NCI-H2107 (cell line): ENCODE measurements at places on chromosomes 7 and 10.

GRCh38 chr7:155743177-155743576, 69.1 kb downstream of the SHH start:
- no peak for DNase-seq

DNA sequence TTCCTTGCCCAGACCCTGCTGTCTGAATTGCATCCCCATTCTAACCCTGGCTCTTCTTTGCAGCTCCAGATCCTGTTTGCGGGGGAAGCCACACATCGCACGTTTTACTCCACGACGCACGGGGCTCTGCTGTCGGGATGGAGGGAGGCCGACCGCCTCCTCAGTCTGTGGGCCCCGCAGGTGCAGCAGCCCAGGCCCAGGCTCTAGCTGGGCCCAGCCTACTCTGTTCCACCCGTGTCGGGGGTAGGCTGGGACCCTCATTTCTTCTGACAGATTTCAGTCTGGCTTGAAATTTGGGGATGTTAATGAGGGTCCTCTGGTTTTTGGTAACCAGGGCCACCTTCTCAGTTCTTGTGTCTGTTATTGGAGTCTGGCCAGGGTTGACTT, 2.7 kb upstream of the MTG1 start:
- DNase-seq = no peak

- DNase-seq = no peak
Observed at GRCh38 chr10:22433875-22434274, 88.6 kb downstream of the SPAG6 start.

DNA sequence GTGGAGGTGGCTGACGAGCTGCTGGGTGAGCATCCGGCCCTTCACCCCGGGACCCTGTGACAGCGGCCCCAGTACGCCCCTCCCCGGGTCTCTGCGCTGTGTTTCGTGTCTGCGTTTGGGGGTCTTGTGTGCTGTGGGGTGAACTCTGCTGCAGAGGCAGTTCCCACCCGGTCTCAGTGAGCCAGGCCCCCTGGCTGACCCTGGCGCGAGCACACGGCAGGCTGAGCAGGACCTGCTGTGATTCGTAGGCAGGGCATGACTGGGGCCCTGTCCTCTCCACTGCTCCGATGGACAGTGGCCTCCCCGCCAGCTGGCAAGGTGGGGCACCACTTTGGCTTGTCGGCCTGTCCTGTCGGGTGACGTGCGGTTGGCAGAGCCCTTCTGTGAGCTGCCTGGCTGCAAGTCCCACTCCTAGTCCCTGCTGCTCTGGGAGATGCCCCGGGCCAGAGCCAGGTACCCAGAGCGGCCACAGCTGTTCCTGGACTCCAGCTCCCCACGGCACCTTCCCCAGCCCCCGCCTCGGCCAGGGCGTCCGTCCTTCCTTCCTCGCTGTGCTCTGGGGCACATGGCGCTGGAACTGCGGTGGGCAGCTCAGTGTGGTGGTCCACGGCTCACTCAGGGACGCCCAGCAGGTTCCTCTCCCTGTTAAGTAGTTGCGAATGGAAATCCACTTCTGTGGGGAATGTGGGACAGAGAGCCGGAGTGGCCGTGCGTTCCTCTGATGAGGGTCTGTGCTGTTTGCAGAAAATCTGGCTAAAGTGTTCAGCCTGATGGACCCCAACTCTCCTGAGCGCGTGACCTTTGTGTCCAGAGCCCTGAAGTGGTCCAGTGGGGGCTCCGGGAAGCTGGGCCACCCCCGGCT, 10.5 kb downstream of the GET4 start:
- DNase-seq = no peak

- no peak for DNase-seq
Observed at GRCh38 chr10:26755443-26755903, 58.0 kb downstream of the PDSS1 start.

DNA sequence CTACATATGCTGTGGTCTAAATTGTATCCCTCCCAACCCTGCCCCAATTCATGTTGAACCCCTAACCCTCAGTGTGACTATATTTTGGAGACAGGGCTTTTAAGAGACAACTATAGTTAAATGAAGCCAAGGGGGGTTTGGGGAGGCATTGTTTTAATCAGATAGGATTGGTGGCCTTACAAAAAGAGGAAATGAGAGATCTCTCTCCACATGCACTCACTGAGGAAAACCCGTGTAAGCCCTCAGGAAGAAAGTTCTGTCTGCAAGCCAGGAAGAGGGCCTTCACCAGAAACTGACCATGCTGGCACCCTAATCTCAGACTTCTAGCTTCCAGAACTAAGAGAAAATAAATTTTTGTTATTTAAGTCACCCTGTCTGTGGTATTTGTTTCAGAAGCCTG, 276.7 kb downstream of the KIF20B start:
- DNase-seq = no peak

GRCh38 chr10:118610577-118610976, 15.1 kb upstream of the PRLHR start:
- DNase-seq = no peak

DNA sequence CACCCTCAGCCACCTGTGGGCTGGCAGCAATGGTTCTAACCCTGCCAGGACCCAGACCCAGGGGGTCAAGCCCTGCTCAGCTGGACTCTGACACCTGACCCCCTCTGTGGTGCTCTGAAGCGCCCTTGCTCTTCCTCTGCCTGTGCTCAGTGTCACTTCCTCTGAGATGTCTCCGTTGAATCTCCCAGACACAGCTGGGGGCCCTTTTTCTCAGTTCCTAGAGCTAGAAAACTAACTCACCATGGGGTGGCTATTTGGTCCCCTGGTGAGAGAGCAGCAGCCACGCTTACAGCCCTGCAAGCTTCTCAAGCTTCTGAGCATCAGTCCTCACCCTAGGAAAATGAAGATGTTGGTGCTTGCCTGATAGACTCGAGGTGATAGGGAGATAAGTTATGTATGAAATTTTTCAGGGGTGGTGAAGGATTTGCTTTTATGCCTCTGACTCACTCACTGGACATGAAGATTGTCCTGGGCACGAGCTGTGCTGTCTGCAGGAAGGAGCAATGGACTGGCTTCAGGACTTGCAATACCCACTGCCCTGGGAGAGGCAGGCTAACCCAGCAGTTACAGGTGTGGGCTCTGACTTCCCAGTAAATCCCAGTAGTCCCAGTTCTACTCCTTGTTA, 29.6 kb downstream of the COL13A1 start:
- DNase-seq = no peak

DNA sequence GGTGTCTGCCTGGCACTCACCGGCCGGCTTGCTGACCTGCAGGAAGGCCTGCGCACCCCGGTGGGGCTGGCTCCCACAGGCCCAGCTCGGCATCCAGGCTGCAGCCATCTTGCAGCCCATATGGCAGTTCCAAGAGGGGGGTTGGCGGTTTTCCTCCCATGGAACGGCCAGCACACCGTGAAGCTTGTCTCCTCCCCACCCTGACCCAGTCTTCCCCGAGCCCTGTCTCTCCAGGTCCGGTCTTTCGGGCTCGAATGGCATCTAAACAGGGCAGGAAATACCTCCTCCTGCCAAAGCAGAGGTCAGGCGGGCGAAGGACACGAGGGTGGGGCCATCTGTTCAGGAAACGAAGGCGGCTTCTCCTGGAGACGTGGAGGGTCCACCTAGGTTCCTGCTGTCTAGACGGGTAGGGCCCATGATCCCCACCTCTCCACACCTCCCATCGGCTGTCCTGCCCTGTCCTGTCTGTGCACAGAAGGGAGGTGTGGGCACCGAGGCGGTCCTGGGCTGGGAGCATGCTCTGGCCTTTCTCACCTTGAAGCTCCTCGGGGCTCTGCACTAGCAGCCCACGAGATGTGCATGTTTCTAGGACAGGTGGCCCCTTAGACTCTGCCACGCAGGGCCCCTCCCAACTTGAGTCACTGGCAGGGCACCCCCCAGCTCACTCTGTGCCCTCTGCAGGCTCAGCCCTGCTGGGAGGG, 113.7 kb upstream of the DIP2C start:
- DNase-seq = no peak
